ENCODE measurements at places on chromosomes 2 and 18.

DNA sequence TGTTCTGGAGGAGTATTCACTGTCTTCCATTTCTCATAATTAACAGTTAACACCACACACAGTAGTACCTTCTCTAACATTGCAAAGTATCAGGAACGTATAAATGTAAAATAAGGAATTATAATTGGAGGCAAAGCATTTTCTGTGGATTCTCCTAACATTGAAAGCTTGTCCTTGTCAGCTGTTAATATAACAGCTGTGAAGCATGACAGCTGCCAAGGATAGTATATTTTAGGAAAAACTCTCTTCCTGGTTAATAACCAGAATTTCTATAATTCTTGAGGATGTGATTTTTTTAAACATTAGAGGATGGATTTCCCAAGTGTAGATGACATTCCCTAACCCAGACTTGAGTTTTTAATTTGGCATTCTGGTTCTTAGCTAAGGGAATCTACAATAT lies 110.3 kb downstream of the EPC2 start:
- H3K27ac ChIP-seq = no peak overlapping the region
- H3K27me3 ChIP-seq = no peaks in the 10 kb centered on the region
- no peak for DNase-seq
- no peaks in the 10 kb centered on the region for H3K4me1 ChIP-seq
- H3K36me3 ChIP-seq = peaks cover 1% of the 10 kb centered on the region

DNA sequence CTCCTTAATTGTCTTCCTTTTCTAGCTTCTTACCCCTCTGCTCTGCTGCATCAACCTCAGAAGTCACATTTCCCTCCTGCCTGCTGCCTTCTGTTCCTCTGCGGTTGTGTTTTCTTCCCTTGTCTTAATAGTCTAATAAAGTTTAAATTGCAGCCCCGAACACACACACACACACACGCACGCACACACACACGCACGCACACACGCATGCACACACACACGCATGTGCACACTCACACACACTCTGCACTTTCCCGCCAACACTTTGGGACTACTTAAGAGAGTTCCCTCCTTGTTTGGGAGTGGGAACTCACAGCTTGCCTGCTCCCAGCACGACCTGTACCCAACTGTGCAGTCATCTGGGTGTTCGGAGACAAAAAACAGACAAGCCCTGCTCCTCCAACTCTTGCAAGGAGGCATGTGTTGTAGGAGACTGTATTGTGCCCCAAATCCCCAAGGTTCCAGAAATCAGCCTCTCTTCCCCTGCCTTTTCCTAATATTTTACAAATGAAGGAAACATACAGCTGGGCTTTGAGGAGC lies 99.1 kb downstream of the SETBP1 start:
- H3K27me3 ChIP-seq = no peaks in the 10 kb centered on the region
- H3K4me1 ChIP-seq = peaks cover 50% of the 10 kb centered on the region
- H3K4me3 ChIP-seq = no peak overlapping the region
- H3K36me3 ChIP-seq = no peaks in the 10 kb centered on the region
- no peak overlapping the region for H3K27ac ChIP-seq

DNA sequence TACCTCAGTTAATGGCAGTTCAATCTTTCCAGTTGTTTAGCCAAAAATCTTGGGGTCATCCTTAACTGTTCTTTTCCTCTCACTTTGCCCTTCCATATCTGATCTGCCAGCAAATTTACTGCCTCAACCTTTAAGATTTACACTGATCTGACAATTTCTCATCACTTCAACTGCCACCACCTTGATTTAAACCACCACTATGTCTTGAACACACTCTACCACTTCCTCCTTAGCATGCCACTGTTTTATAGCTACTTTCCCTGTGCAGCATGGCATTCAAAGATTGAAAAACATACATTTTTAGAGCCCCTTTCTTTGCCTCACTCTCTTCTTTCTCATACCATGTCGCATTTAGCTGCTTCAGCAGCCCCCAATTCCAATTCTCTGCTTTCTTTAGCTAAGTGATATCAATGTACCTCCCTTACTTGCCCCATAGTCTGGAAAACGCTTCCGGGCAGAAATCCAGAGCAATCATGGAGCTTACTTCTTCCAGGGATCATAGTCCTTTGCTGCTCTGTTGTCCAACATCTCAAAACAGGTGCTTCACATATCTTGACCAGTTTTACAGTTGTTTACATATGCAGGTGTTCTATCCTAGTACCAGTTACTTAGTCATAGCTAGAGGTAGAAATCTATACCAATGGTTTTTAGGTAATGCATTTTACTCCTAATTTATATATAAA lies 10.9 kb downstream of the PGAP1 start:
- H3K4me3 ChIP-seq = no peak overlapping the region
- no peak overlapping the region for H3K27ac ChIP-seq
- no peak for DNase-seq
- peaks cover 7% of the 10 kb centered on the region for H3K4me1 ChIP-seq
- H3K36me3 ChIP-seq = no peaks in the 10 kb centered on the region

- no peaks in the 10 kb centered on the region for H3K36me3 ChIP-seq
- peak overlapping the region; percentile 59 for H3K27ac ChIP-seq
- H3K27me3 ChIP-seq = no peaks in the 10 kb centered on the region
- DNase-seq = peak; percentile 86
- peaks cover 47% of the 10 kb centered on the region for H3K4me1 ChIP-seq
These were observed 45.9 kb upstream of the ITGA4 start for GRCh38 chr2:181411105-181411849.

GRCh38 chr2:63589148-63589958 lies 590 bp downstream of the MDH1 start:
- H3K27ac ChIP-seq = peak overlapping the region; percentile 93
- peaks cover 10% of the 10 kb centered on the region for H3K36me3 ChIP-seq
- peak; percentile 12 for DNase-seq
- H3K4me3 ChIP-seq = peak overlapping the region; percentile 98
- no peaks in the 10 kb centered on the region for H3K27me3 ChIP-seq
- peaks cover 19% of the 10 kb centered on the region for H3K4me1 ChIP-seq

DNA sequence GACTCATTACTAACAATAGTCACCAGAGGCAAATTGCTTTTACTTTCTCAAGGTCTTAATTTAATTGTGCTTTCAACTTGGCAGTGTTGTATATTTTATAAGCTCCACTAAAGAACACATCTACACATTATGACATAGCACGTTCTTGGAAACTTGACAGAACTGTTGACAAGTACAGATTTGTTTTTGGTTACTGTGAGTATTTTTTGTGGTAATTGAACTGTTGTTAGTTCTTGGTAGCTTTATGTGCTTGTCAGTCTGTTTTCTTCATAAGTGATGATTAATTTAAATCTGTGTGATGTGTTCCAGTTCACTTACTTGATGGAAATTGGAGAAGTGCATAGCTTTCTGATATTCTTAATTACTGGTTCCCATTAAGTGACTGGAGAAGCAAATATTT lies 63.9 kb downstream of the COMMD1 start:
- H3K27me3 ChIP-seq = no peaks in the 10 kb centered on the region
- no peak overlapping the region for H3K27ac ChIP-seq
- no peak for DNase-seq
- no peak overlapping the region for H3K4me3 ChIP-seq

- no peaks in the 10 kb centered on the region for H3K4me1 ChIP-seq
- H3K36me3 ChIP-seq = no peaks in the 10 kb centered on the region
- no peaks in the 10 kb centered on the region for H3K27me3 ChIP-seq
- no peak for DNase-seq
- no peak overlapping the region for H3K27ac ChIP-seq
These were observed 63.1 kb downstream of the CCDC150 start for GRCh38 chr2:196702641-196703040.

- H3K27me3 ChIP-seq = no peaks in the 10 kb centered on the region
- peak; percentile 60 for DNase-seq
- H3K36me3 ChIP-seq = no peaks in the 10 kb centered on the region
- no peak overlapping the region for H3K4me3 ChIP-seq
These were observed 46.3 kb upstream of the SLC39A10 start for GRCh38 chr2:195610717-195611116.

GRCh38 chr18:30860741-30861140 lies 181.8 kb downstream of the DSC3 start:
- H3K36me3 ChIP-seq = no peaks in the 10 kb centered on the region
- no peaks in the 10 kb centered on the region for H3K27me3 ChIP-seq
- H3K27ac ChIP-seq = no peak overlapping the region
- H3K4me1 ChIP-seq = no peaks in the 10 kb centered on the region

DNA sequence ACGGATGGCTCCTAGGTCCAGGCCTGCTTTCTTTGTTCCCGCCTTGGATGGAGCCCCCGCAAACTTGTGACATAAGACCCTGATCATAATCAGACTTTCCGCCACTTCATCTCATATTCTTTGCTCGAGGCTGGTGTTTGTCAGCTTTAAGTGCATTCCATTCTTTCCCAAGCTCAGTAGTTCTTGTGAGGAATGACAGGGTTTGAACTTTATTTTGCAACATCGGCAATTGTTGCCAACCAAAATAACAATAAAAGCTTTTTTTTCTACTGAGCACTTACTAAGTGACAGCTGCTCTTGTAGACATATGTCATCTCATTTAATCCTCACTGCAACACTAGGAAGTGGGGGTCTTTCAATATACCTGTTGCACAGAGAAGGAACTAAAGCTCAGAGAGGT lies 178.8 kb upstream of the ST6GAL2 start:
- no peaks in the 10 kb centered on the region for H3K4me1 ChIP-seq
- H3K36me3 ChIP-seq = no peaks in the 10 kb centered on the region
- no peaks in the 10 kb centered on the region for H3K27me3 ChIP-seq
- H3K4me3 ChIP-seq = no peak overlapping the region
- H3K27ac ChIP-seq = no peak overlapping the region

DNA sequence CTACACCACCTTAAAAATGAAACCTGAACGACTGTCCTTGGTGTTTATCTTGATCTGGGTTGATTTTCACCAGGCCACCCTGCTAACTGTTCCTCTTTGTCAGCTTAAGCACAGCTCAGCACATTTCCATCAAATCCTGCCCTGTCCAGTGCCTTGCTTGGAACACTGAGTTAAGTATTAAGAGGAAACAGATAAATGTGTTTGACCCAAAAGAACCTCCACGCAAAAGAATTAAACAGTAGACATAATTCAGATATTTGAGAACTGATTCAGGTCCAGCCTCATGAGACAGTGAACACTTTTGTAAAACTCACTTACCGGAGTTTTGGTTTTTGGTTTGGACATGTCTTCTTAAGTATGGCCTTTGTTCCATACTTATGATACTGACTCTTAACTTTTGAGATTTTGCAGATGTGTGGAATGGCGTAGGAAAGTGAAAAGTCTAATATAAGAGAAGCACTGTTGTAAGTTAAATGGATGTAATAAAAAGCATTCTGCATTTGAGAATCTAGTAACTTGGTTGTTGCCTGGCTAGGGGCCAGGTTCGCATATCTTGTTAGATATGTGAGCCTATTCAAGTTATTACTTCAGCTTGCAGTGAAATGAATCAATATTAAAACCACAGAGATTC lies 88.9 kb upstream of the SERPINE2 start:
- DNase-seq = no peak
- H3K27ac ChIP-seq = no peak overlapping the region
- no peak overlapping the region for H3K4me3 ChIP-seq
- H3K4me1 ChIP-seq = no peaks in the 10 kb centered on the region
- H3K27me3 ChIP-seq = peaks cover 5% of the 10 kb centered on the region

DNA sequence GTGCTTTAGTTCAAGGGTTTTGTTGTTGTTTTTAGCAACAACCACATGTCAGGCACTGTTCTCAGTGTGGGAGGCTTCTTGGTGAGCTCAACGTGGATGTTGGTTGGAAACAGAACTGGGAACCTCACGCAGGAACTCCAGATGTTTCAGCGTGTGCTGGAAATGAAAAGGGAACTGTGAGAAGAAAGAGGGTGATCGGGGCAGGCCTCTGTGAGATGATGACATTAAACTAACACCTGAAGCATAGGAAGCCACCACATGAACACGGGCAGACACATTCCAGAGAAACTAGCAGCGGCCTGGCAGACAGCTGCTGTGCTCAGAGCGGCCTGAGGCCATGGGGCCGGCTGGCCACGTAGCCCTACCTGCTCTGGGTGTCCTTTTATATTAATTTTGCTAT lies 66.4 kb downstream of the COA5 start:
- H3K4me1 ChIP-seq = no peaks in the 10 kb centered on the region
- no peak overlapping the region for H3K27ac ChIP-seq
- H3K4me3 ChIP-seq = no peak overlapping the region
- no peaks in the 10 kb centered on the region for H3K36me3 ChIP-seq
- DNase-seq = no peak

DNA sequence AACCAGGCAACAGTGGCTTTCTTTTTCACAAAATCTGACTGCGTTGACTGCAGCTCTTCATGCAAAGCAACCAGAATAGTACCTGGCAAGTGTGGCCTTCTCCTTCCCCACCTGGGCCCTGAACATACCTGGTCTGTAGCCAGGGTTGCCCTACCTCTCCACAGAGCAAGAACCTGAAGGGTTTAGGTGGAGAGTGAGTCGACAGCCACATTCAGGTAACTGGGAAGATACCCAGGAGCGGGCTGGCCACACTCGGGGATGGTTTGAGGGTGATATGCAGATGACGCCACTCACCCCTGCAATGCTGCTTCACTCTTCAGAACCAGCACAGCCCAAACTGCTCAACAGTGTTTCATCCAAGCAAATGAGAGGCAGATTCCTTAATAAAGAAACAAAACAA lies 117.3 kb downstream of the TTC32 start:
- H3K27ac ChIP-seq = no peak overlapping the region
- H3K4me1 ChIP-seq = no peaks in the 10 kb centered on the region
- H3K36me3 ChIP-seq = no peaks in the 10 kb centered on the region
- no peaks in the 10 kb centered on the region for H3K27me3 ChIP-seq
- no peak overlapping the region for H3K4me3 ChIP-seq

- H3K27ac ChIP-seq = peak overlapping the region; percentile 82
- peaks cover 44% of the 10 kb centered on the region for H3K4me1 ChIP-seq
- peak; percentile 56 for DNase-seq
- H3K4me3 ChIP-seq = no peak overlapping the region
- H3K27me3 ChIP-seq = no peaks in the 10 kb centered on the region
- H3K36me3 ChIP-seq = no peaks in the 10 kb centered on the region
These were observed 78.8 kb upstream of the PELI1 start for GRCh38 chr2:64223055-64223454.
